HS-27A (cell line): ENCODE measurements at places on chromosomes 11 and 22.

- DNase-seq = no peak
These were observed 2.8 kb downstream of the EHD1 start for GRCh38 chr11:64875369-64876228.

GRCh38 chr22:43235445-43236409, 48.8 kb upstream of the TTLL12 start:
- DNase-seq = no peak

- DNase-seq = no peak
These were observed 289.1 kb downstream of the ETS1 start for GRCh38 chr11:128298271-128298670.

DNA sequence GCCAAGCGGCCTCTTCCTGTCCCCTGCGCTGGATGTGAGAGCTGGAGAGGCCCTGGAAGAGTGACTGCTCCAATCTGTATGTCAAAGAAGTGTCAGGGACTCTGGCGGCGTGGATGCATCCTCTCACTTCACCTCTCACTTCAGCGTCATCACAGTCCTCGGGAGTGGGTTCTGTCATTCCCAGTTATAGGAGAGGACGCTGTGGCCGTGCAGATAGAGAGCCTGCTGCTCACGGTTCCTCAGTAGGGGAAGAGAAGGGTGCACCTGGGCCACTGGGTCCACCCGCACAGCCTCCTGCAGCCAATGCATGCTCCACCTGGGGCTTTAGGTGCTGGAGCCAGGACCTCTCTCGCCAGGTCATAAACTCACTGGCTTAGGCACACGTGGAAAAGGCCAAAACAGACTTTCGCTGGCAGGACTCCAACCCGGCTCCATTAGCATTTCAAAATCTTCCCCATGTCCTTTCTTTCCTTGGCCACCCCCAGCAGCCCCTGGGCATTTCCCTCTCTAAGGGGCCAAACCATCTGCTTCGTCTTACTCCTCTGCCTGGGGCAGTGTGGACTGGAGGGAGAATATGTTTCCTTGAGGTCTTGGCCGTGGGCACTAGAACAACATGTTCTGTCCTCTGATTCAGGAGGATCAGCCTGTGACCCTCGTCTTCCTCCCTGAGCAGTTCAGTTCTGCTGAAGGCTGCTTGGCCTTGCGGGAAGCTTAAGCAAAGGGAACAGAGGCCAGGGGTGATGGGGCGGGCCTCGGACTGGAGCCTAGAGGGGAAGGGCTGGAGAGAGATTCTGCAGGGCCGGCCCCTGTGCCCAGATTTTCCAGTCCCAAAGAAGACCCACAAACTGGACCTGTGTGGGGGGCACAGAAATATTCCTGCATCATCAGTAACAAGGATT, 57.8 kb downstream of the ST14 start:
- DNase-seq = no peak

DNA sequence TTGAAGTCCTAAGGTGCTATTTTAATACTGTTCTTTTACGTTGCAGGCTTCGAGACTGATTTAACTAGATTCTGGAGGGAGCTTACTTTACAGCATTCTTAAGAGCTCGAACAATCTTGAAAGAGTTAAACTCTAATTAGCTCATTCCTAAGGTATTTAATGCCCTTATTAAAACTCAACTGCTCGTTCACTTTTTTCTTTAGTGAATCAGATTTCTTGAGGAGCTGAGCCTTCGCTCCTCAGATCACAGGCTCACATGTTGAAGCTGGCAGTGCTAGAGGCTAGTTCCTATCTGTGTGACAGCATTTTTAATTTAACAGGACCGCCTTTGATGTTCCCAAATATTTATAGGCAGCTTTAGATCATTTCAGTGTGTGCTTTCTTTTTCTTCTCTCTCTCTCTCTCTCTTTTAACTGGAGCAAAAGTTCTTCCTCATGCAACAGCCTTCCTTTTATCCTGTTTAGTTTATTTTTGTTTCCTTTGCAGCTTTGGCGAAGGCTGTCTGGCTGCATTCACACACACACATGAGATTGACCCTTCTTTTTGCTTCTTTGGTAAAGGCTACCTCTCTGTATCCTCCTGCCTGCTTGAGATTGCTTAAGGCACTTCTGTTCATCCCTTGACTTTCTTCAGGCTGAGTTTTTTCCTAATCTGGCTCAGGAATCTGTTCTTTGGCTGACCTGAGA, 21.0 kb downstream of the ZNRF3 start:
- DNase-seq = no peak

- no peak for DNase-seq
These were observed 10.0 kb downstream of the LMO2 start for GRCh38 chr11:33881651-33882503.

GRCh38 chr11:113277907-113278306, 36.5 kb upstream of the TTC12 start:
- no peak for DNase-seq

DNA sequence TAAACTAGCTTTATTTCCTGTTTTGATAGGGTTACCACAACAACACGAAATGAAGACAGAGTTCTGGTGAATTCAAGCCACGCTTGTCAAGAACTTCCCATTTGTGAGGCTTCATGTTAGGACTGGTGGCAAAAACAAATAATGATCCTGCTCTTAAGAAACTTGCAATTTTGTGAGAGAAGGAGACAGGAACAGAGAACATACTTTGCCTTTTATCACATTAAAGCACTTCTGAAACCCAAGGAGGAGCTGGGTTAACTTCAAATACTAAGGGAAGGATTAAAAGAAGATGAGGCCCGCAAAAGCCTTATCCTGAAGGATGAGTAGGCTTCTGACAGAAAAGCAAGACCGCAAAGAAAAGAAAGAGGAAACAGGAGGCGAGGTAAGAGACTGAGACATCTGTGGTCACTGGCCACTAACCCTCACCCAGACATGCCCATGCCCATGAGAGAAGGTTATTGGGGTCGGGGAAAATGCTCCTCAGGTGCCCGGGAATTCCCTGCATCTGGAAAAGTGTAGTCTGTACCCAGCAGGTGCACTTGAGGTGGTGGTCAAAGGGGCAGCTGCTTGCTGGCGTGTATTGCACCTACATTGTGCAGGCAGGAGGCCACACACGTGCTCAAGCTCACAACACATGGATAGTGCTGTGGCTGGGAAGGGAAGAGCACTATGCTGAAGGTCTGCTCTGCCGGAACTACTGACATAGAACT, 50.5 kb downstream of the MAPK1 start:
- peak; percentile 35 for DNase-seq

DNA sequence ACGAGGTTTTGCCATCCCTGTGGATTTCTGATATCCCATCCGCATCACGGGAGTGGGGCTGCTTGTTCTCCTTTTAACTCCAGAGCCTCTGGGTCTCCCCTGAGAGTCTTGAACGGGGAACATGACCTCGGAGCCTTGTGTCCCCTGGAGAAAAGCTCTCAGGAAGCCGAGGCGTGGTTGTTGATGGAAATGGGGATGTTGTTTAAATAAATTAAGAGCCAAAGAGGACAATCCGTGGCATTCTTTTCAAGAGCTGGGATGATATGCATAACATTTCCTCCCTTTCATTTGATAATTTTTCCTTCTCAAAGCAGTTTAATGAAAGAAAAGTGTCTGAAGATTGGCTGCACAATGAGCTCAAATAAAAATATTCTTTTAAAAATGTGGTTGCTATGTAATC, 14.2 kb downstream of the TSPAN18 start:
- DNase-seq = no peak

- DNase-seq = no peak
These were observed 7.6 kb upstream of the LMO1 start for GRCh38 chr11:8271106-8271886.

DNA sequence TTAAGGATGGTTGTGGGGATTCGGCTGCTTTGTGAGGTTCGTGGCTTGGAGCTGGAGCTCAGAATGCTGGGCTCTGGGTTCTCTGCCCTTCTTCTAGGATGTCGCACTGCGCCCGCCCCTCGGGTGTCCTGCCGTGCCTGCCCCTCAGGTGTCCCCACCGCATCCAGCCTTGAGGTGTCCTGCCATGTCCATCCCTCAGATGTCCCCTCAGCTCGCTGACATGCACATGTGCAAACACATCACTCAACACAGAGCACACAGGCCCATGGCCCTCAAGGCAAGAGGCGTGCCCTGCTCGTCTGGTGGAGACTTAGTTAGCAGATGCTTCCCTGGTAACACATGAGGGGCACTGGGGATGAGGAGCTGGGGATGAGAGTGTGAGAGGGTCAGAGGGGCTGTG, 359.3 kb downstream of the TBC1D22A start:
- DNase-seq = no peak

- no peak for DNase-seq
These were observed 335.3 kb upstream of the SYN3 start for GRCh38 chr22:33393432-33393831.

- no peak for DNase-seq
These were observed 61.8 kb upstream of the PRSS23 start for GRCh38 chr11:86738568-86738967.

DNA sequence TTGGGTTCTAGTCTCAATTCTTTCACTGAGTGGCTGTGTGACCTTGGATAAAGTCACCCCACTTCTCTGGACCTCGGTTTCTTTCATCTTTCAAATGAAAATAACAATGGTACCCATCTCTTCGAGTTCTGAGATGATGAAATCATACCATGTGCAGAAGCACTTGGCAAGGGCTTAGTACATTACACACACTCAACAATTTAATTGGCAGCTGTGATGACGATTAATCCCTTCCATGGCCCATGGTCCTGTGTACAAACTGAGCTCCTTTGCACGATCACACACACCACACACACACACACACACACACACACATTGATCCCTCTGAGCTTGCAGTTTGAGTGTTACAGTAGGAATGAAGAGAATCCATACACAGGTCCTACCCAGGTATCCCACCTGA, 103.4 kb upstream of the ASPHD2 start:
- no peak for DNase-seq

GRCh38 chr11:79626135-79627075, 185.6 kb upstream of the TENM4 start:
- DNase-seq = no peak

DNA sequence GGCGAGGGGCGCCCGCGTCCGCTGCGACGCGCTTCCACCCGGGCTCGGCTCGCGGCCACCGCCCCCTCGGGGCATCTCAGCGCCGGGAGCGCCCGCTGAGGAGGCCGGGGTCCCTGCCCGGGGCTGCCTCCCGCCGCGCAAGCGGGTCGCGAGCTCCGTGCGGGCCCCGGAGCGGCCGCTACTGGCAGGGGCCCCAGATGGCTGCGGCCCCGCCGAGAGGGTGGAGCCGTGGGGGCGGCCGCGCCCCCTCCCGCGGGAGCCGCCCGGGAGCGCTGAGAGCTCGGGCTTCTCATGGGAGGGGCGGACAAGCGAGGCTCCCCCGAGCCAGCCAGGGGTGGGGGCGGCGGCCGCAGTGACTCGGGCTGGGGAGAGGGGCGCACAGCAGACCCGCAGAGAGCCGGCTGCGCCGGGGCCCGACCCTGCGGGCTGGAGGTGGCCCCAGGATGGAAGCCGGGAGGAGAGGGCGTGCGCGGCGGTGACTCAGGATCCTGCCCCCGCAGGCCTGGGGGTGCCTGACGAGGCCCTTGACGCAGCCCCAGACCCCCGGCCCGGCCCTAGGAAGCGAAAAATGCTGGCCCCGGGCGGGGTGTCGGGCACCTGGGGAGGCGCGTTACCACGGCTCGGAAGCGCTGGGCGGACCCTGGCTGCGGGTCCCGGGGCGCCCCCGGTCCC, 603 bp upstream of the ZFTA start:
- no peak for DNase-seq

- DNase-seq = no peak
These were observed 3.3 kb upstream of the MIEF1 start for GRCh38 chr22:39498802-39499201.

DNA sequence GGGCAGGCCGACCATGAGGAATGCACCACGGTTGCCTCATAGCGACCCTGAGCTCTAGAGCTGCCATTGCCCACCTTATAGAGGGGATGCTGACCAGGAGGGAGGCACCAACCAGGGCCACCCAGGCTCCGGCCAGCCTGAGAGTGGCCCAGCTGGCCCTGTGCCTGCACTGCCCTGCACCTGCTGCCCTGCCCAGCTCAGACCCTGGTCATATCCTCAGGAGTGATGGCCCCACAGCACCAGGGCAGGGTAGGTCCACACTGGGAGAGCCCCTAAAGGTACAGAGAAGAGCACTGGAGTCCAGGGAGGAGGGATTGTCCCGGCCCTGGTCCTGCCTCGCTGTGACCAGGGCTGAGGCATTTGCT, 127.8 kb downstream of the MED15 start:
- DNase-seq = no peak

DNA sequence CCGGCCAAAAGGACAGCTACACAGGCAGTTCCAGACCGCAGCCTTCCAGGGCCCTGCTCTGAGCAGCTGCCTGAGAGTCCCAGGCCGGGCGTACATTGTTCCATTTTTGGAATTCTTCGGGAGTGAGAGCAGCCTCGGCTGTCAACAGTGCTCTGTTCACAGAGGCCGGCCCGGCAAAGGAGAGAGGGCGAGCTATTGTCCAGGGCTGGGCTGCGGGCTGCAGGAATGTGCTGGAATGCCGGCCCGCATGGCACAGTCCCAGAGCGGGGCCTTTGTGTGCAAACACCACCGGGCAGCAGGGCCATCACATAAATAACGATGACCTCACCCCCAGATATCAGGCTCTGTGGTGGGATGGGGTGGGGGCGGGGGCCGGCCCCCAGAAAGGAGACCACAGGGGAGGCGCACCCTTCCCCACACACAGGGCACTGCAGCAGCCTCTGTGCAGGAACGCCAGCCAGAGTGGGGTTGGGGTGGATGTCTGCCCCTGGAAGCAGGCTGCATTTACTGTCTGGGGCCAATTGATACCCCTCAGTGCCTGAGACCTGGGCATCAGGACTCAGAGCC, 15.8 kb downstream of the LINC01488 start:
- peak; percentile 96 for DNase-seq

GRCh38 chr11:118612378-118612777, 5.0 kb downstream of the PHLDB1 start:
- no peak for DNase-seq

DNA sequence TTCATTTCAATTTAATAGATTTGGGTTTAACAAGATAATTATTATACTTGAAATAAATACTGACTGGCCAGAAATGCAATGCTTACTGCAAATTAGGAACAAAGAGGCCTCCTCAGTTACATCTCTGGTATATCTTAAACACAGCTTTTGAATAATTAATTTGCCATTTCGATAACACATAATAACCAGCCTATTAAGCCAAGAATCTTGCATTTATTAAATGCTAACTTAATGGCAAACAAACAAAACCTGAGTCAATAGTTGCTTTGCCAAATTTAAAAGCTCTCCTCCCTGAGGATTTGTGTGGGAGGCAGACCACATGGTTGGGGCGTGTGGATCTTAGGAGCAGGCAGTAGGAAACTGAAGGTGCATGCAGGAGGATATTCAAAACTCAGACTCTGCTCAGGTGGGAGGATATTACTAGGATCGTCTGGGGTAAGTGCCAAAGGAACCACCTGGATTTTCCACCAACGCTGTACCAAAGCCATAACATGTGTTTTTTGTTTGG, 17.9 kb upstream of the FJX1 start:
- DNase-seq = no peak

- DNase-seq = no peak
These were observed 107.8 kb upstream of the CHORDC1 start for GRCh38 chr11:90330632-90331031.

DNA sequence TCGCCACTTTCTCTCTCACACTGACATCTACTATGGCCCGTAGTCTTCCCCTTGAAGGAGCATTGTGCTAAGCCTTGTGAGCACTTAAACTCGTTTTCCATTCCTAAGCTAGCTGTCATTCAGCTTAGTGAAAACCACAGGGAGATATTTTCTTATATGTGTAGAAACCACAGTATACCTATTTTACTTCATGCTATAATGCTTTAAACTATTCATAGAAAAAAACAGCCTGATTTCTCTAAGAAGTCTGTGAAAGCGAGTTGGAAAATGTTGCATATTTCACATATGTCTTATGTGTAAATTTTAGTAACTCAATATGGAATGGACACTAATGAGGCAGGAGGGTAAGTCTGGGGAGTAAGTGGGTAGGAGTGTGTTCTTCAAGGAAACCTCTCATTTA, 194.3 kb upstream of the CTSC start:
- no peak for DNase-seq

- DNase-seq = no peak
These were observed 5.4 kb downstream of the TRABD start for GRCh38 chr22:50190941-50191741.
